ENCODE measurements at places on chromosomes 13 and 19.

DNA sequence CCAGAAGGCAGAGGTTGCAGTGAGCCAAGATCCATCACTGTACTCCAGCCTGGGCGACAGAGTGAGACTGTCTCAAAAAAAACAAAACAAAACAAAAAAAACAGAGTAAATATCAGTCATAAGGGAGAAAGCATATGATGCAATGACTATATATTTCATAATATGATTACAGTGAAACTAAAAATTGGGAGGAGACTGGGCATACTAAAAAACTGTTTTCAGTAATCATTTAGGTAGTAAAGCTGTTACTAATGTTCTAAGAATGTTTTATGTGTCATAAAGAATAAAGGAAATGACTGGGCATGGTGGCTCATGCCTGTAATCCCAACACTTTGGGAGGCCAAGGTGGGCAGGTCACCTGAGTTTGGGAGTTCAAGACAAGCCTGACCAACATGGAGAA lies 15.9 kb downstream of the ZNF573 start:
- no peak for DNase-seq

DNA sequence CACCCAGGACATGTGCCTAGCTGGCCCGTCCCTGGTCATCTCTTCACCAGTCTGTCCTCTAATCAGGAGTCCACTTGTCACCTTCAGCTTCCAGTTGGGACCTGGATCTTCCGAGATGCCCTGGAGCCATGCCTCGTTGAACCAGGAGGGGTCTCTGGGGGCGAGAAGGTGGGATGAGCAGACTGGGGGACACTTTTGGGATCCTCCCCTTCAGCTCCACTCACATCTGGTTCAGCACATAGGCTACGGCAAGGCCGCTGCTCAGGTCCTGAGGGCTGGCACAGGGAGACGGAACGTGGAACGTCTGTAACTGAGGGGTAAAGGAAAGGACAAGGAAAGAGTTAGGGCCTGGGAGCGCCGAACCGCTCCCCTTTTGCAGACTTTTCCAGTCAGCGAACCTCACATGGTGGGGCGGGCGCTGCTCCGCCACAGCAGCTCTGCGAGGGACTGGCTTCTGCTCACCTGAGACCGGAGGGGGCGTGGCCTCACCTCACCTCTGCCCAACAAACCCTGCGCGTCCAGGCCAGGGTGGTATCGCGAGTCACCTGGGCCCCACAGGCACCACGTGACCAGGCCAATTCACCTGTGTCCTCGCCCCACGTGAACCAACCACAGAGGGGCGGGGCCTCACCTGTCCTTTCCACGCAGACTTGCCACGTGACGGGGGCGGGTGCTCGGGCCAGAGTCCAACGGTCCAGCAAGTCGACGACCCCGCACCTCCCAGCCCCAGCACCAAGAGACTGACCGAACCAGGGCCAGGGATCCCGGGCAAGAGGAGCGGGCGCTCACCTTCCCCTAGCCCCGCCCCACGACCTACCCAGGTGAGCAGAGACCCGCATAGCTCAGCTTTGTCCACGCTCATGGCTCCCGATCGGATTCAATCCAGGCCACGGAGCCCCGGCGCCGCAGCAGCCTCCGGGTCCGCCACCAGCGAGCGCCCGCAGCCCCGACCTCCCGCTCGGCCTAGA lies at the start of gene HOOK2:
TSS of gene HOOK2 (minus strand) at position 965 of the 968 bp plus-strand sequence. CDS start at position 862, 103 bp downstream.
- peak; percentile 71 for DNase-seq

DNA sequence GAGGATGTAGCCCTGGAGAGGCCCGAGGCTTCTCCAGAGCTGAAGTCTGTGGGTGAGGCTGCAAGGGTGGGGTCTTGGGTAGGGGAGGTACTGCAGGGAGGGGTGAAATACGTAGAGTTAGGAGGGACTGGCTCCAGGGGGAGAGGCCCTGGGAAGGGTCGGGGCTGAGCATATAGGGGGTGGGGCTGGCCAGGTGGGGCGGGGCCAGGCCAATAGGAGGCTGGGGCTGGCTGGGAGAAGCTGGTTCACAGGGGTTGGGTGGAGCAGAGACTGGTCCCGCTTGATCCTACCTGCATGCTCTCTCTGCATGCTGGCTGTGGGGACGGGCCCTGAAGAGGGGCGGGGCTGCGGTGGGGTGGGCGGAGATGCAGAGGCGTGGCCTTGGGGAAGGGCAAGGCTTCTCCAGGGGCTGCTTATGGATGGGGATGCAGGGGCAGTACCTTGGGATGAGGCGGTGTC lies 51.9 kb downstream of the CELF5 start:
- peak; percentile 84 for DNase-seq

DNA sequence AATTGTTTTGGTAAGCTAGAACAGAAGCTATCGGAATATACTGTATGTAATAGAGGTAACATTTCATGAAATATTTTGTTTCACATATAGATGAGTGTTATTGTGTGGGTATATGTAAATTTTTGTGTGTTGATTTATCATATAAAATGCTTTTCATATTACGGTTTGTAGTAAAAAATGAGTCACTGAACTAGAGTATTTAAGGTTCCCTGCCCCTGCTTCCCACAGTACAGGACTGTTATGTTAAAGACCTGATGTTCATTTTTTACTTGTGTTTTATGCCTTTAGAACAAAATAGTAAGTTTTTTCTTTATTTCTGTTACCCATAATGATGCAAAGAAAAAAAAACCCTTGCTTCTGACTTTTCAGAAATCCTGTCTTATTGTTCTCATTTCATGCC lies 243.4 kb downstream of the ENOX1 start:
- no peak for DNase-seq

GRCh38 chr13:46179491-46179908 lies 2.5 kb downstream of the LCP1 start:
- DNase-seq = no peak

- DNase-seq = no peak
These were observed 1.6 kb downstream of the FUT6 start for GRCh38 chr19:5837761-5838352.

DNA sequence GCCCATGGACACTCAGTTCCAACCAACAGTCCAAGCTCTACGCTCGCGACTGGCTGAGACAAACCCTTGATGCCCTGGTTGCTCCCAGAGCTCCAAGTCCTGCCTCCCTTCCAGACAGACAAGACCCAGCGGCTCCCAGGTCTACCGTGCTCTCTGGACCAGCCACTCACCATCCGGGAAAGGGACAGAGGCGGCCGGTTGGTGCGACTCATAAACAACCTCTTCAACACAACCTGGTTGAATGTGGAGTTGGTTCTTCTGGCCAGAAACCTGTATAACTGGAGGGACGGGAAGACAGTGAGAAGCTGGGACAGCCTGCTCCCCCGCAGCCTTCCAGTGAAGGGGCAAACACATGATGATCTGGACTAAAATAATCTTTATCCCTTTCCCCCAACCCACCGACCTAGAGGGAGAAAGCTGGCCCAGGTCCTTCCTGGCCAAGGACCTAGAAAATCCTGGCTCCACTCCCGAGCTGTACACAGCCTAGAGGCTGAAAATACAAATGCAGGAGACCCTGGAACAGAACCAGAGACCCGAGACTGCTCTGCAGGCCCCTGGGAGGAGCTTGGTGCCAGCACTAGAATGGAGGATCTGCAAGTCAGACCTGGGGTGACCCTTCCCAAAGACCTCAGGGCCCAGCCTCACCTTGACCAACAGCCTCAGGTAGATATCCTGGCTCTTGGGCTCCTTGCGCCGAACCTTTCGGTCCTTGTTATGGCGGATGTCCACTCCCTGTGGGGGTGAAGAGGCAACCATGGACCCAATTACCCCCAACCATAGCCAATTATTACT lies 1.6 kb downstream of the RPL18 start:
- DNase-seq = no peak

DNA sequence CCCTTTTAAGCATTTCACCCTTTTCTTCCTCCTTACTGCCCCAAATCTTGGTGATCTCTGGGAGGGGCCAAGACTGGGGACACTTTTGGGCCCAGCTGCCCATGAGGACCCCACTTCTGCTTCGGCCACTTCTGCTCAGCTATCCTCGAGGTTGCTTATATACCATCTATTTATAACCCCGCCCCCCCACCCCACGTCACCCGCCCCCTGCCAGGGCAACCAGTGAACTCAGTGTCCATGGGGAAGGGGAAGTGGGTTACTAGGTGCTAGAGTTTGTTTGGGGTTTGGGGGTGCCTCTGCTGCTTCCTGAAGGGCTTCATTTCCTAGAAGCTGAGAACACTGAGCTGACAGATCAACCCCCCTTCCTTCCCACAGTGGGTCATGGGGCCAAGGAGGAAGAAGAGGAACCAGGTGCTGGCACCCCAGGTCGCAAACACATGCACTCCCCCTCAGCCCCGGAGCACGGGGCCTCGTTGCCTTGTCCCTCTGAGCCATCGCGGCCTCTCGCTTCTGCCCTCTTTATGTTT lies 6.1 kb upstream of the ADGRE5 start:
- DNase-seq = no peak

- DNase-seq = no peak
These were observed 11.2 kb upstream of the PTPRS start for GRCh38 chr19:5351731-5352228.

DNA sequence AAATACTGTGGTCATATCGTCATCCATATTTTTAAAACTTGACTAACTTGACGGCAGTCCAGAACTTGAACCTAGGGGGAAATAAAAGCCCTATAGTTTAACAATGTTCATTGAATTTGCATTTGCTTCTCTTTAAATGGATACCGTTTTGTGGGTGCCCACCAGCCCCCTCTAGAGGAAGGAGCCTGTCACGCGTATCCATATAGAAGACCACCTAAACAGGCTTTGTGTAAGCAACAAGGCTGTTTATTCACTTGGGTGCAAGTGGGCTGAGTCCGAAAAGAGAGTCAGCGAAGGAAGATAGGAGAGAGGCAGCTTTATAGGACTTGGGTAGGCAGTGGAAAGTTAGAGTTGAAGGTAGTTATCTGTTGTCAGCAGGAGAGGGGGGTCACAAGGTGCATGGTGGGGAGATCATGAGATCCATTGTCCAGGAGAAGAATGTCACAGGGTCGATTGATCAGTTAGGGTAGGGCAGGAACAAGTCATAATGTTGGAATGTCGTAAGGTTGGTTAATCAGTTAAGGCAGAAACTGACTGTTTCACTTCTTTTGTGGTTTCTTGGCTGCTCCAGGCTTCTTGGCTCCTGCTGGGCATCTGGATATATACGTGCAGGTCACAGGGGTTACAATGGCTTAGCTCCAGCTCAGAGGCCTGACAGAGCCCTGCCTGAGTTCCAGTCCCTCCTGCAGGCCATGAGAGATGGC lies 42.5 kb upstream of the ANKRD10 start:
- peak; percentile 26 for DNase-seq

DNA sequence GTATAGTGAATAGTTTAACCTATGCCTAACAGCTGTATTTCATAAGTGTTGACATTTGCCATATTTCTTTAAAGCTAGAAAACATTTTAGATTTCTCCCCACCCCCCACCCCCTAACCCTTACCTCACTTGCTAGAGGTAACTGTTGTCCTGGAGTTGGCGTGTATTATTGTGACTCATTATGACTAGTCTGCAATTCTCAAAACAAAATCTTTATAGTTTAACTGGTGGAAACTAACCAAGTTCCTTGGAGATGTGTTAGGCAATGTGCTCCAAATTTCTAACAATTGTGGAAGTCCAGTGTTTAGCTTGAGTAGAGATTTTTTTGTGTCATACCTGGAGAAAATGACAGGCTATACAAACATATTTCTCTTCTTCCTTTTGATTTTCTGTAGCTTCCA lies 38.0 kb downstream of the KCTD4 start:
- DNase-seq = no peak

DNA sequence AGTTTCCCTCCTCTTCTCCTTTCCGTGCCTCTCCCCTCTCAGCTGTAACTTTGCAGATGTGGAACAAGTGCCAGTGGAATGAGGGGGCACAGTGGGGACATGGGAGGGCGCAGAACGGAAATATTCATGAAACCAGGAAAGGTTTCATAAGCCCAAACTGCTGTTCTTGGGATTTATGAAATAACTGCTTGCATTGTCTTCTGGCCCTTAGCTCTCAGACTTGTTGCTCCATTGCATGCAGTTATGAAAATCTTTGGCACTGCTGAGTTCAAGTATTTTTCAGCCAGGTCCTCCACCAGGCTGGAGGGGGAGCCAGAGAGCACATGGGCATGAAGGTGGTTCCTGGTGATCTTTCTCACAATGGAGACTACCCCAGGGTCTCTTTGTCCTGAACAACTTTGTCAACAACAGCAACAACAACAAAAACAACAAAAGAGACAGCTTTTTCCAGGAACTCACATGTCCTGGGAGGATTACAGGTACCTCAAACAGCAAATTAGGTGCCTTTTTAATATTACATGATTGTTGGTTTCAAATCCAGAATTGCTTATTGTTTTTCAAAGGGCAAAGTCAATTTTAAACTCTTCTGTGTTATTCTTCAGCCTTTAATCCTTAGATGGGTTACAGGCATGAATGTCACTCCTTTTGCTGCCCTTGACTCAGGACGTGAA lies 1.5 kb downstream of the RGCC start:
- peak; percentile 62 for DNase-seq

- peak; percentile 77 for DNase-seq
These were observed at the start of gene MIDN for GRCh38 chr19:1248139-1248785. Gene MIDN (plus strand): TSS chr19:1248583. CDS start chr19:1250297, 1,714 bp downstream.

- DNase-seq = no peak
These were observed 78.8 kb upstream of the SLC15A1 start for GRCh38 chr13:98831236-98831635.

- no peak for DNase-seq
These were observed 46.2 kb downstream of the IPO5 start for GRCh38 chr13:97999653-98000052.

DNA sequence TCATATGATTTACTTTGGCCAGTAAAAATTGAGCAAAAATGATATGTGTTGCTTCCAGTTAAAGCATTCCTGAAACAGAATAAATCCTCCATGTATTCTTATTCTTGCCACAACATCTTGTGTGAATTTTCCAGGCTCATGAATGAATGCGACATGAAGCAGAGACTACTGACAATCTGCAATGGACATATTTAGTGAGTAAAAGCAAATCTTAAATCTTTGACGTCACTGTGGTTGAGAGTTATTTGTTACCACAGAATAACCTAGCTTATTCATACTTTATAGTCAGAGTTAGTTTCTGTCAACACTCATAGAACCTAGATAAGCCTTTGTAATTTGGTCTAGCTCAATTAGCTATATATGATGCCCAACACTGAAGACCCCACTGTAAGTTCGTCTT lies 1443.1 kb downstream of the PCDH9 start:
- DNase-seq = no peak

DNA sequence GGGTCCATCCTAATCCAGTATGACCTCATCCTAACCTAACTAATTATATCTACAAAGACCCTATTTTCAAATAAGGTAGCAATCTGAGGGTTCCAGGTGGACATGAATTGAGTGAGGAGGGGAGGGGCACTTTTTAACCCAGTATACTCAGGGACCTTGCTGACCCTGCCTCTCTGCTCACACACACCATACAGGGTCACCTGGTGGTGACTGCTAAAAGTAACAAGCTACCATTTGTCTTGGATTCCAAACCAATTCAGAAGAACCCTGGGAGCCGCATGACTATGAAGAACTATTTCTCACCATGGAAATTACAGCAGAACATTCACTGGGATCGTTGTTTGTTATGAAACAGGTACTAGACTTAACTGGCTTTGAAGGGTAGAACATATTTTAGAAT lies 151.9 kb downstream of the LACC1 start:
- DNase-seq = no peak
